ENCODE measurements at places on chromosomes 4 and X. TPM values are rescaled to one million over a fixed set of nuclear protein-coding genes. Genes with fewer than 3 reads are reported as not detected.
A peak's percentile ranks its signal among the peaks of the same experiment; 100 is the strongest.

DNA sequence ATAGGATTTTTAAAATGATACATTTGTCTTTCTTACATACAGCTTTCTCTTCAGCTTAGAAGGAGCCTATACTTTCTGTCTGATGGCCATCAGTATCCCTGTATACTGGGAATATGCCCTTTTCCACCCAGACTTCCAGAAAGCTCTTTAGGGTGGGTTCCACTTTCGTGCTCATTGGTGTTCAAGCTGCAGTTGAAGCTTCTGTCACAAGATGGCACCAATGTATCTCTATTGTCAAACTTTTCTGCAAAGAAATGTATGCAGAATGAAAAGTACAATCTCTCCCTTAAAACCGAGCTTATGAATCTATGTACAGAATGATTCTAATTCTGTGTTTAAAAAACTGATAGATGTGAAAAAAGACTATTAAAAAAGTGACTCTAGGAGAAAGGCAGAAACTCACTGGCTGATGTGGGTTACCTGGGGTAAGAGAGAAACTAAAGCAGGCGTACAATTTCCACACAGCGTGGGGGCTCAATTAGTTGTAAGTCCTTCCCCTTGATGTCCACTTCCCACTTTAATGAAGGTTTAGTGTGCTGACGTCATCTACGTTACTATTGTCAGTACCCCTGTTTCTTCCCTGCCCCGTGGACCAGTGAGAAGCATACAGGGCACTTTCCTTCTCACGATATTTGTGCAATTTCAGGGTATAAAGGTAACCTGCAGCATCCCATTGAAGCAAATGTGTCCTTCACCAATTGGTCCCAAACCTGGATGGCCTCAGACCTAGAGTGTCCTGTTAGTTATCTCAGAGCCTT is 57.3 kb upstream of the TCEAL2 start:
- no peak for DNase-seq

- DNase-seq: no peak
Measured at GRCh38 chr4:183140911-183141320, 41.9 kb downstream of the WWC2 start.

- DNase-seq: no peak
Measured at GRCh38 chr4:173346074-173346473, 11.9 kb upstream of the HMGB2 start.

DNA sequence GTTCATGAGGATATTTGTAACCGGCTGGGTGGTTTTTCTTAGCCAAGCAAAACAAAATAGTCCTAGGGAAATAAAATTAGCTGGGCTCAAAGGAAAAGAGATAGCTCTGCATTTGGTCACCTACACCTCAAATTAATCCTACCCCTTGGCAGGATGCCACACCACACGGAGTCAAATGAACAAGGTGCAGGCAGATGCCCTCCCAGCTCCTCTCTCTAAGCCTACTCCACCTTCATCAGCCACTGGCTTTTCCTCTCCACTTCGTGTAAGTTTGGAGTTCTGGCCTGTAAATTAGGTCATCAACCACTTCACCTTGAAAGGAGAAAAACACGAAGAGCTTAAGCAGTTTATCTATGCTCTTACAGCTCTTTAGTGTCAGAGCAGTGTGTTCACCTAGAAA is 1.4 kb downstream of the DDIT4L start:
- no peak for DNase-seq

- no peak for DNase-seq
Measured at GRCh38 chrX:101081231-101081630, 2.6 kb downstream of the TMEM35A start.

DNA sequence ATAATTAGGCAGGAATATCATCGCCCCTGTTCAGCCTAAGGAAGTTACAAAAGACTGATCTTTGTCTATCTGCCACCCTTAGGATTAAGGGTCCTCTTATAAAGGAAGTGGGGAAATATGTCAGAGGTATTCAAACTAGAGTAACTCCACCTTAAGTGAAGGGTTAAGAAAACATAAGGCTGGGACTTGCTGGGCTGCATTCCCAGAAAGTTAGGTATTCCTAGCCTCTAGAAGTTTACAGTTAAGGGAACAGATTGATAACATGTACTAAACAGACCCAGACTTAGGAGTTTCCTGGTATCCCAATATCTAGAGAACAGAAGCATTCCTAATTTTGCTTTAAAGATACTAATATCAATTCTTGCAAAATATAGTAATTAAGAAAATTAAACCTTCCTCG is 6.0 kb downstream of the CXCL2 start:
- no peak for DNase-seq

- no peak for DNase-seq
Measured at GRCh38 chrX:10944136-10944885, 166.8 kb upstream of the HCCS start.

DNA sequence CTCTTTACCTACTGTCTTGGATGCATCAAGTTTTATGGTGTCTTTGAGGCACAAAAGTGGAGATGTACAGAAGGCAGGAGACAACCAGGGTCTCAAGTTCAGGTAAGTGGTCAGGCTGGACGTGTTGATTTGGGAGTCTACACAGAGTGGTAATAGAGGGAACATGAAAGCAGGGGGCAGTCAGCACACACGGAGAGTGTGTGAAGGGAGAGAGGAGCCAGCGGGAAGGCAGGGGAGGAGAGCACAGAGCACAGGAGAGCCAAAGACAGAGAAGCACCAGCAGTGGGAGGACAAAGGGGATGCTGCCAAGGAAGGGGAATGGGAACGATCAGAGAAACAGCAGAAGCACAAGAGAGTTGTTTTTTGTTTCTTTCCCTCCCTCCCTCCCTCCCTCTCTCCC is 32.9 kb downstream of the TMEM150C start:
- DNase-seq: no peak

- no peak for DNase-seq
Measured at GRCh38 chr4:81405900-81406401, 65.8 kb downstream of the RASGEF1B start.

GRCh38 chr4:109462297-109462696 is 28.7 kb downstream of the SEC24B start:
- no peak for DNase-seq

DNA sequence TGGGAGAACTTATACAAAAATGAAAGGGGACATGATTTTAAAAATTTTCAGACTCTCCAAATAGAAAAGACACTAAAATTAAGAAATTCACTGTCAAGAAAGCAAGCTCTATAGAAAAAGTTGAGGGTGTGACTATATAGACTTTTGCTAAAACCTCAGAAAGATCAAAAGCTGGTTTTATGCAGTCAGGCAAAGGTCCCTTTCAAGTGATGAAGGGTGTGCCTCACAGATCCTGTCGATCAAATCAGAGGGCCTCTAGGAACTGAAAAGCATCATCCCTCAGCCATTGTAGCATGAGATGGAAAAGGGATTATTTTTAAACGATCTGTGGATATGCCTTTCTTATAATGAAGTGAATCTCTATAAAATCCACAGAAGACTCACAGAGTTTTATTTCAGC is 116.5 kb downstream of the FAM13A start:
- DNase-seq: no peak

DNA sequence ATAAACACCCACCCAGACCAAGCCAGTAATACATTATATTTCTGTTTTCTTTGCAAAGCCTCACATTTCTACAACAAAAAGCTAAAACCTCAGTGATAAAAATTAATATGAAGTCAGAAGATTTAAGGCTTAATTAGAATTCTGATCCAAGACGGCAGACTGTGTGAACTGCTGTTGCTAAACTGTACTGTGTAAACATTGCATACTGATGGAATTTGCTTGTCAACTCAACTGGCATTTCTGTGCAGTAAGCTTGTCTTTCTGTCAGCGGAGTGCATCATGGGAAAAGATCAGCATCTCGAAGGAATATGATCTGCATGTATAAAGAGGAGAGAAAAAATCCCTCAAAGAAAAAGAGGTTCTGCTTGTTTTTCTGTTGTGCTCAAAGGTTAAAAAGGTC is 69.4 kb upstream of the SPANXB1 start:
- no peak for DNase-seq

GRCh38 chrX:22345884-22346283 is 73.2 kb downstream of the CBLL2 start:
- no peak for DNase-seq

GRCh38 chr4:66855956-66856355 is 689.3 kb downstream of the CENPC start:
- no peak for DNase-seq

DNA sequence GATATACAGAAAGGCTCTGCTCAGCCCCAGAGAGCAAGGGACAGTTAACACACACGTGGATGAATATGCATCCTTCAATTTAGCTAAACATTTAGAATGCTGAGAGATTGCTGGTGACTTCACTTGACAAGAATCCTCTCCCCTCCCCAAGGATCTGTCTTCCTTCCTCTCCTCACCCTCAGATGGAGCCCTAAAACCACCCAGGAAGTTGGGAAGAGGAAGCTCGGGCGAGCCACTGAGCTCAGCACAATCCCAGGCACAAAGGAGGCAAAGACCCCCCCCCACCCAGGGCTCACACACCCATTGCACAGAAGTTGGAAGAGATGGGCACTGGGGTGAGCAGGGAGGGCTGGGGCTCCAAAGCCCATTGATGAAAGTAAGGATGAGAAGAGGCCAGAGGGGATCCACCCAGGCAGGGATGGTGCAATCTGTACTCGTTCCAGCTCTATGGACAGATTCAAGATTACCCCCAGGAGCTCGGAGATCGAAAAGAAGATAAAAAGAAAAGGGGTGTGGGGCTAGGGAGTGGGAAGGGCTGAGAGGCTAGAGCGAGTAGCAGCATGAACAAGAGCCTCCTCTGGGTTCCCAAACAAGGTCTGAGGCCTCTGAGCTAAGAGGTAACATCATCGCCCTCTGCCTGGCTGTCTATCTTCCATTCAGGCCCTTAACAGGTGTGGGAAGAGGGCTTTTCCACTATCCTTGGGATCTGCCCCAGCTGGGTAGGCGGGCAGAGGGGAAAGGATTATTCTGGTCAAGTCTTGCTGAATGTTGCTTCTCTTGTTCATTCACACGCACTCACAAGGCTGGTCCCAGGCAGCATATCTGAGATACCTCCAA is 1.2 kb downstream of the TFE3 start:
- no peak for DNase-seq

- DNase-seq: no peak
Measured at GRCh38 chrX:32397562-32398216, 813.7 kb downstream of the DMD start.

- no peak for DNase-seq
Measured at GRCh38 chr4:128823025-128823661, 13.6 kb downstream of the JADE1 start.

DNA sequence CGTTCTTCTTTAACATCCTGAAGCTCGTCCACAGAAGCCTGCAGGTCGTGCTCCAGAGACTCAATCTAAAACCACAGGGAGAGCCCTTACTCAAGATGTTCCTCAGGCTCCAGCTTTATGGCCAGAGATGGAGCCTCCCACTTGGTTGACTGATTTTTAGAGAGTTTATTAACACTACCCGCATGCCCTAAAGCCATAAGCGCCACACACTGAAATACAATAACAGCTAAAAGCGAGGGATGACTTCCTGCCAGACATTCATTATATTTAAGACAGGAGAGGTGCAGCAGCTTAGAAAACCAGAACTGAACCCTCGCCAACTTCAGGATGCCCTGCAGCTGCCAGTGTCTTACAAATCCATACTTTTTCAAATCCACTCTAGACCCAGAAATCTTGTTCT is 42.0 kb downstream of the SOD3 start:
- no peak for DNase-seq

DNA sequence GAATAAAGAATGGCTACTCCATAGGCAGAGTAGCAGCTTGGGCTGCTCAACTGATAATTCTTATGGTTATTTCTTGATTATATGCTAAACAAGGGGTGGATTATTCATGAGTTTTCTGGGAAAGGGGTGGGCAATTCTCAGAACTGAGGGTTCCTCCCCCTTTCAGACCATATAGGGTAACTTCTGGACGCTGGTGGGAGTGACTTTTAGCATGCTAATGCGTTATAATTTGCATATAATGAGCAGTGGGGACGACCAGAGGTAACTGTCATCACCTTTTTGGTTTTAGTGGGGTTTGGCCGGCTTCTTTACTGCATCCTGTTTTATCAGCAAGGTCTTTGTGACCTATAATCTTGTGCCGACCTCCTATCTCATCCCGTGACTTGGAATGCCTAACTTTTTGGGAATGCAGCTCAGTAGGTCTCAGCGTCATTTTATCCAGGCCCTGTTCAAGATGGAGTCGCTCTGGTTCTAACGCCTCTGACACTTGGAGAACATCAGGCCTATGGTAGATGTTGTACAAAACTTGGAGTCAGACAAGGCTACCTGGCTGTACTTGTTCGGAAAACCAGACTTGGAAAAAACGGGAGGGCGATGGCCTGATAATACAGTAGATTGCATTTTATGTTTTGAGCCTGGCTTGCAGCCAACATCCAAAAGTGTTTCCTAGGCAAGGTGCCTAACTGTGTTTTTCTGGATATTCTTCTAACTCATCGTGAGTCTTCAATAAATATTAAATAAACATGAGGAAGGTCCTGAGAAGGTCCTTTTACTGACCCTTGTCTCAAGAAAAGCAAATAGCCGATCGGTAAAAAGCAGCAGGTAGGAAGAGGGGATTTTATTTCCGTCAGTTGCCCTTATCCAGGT is 1.8 kb upstream of the TMEM164 start:
- no peak for DNase-seq

- DNase-seq: no peak
Measured at GRCh38 chrX:106802063-106802387, 448 bp upstream of the TBC1D8B start.

- no peak for DNase-seq
Measured at GRCh38 chr4:147492761-147493160, 11.9 kb downstream of the EDNRA start.

GRCh38 chr4:179880756-179881155 is 2362.4 kb upstream of the TENM3 start:
- no peak for DNase-seq

GRCh38 chr4:8614365-8615193 is 22.0 kb downstream of the CPZ start:
- DNase-seq: peak; percentile 50

DNA sequence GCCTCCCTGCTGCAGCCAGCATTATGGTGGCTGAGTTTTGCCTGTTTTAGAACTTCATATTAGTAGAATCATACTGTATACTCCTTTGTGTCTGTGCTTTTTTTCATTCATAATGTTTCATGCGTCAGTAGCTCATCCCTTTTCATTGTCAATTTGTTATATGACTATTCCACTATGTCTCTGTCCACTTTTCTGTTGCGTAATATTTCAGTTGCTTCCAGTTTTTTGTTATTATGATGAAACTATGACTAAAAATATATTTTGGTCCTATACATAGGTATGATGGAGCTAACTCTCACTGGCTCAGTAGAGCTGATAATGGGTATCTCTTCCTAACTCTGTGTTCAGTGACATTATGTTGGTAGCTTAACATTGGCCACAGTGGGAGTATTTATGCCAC is 48.3 kb downstream of the DMP1 start:
- no peak for DNase-seq

Gene C4orf51
- total RNA-seq: not detected

Gene DKC1
- total RNA-seq: 173 TPM

Gene POLA1
- total RNA-seq: 23.2 TPM

Gene IGFBP7
- 11.7 TPM for total RNA-seq

Gene STPG2
- not detected for total RNA-seq

Gene GRSF1
- total RNA-seq: 71.9 TPM

Gene GLRA3
- total RNA-seq: not detected

Gene TIMM17B
- 64.0 TPM for total RNA-seq

Gene TEX11
- total RNA-seq: not detected

Gene SNCA
- 6.2 TPM for total RNA-seq

Gene MAGEA9B
- not detected for total RNA-seq

Gene SHROOM3
- total RNA-seq: not detected

Gene MAGEC1
- total RNA-seq: not detected
